Activated CD4-positive, alpha-beta T cell treated with anti-CD3 and anti-CD28 coated beads, Interleukin-2, amount 10 ng/mL, durations not matched to agents 7 days and 5 days (primary cell): ENCODE measurements at places on chromosomes 5 and 9.
A peak's percentile ranks its signal among the peaks of the same experiment; 100 is the strongest.

DNA sequence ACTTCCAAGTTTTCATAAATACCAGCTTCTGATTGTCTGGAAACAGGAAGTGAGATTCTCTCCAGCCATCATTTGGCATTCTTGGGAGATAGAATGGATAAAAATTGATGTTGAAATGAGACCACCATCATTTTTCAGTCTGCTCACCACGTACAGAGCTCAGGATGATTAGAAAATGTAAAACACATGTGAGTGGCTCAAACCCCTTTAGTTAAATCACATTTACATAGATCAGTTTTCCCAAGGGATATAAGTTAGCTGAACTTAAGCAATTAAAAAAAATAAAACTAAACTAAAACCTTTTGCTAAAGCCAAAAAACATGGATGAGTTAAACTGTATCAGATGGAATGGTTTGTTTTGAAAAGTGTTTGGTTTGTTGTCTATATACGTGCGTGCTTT, 37.1 kb upstream of the GDNF start:
- no peak for DNase-seq

GRCh38 chr5:149434162-149435014, 55.3 kb upstream of the IL17B start:
- peak; percentile 61 for DNase-seq

GRCh38 chr5:143142596-143143435, 260.7 kb downstream of the NR3C1 start:
- no peak for DNase-seq

DNA sequence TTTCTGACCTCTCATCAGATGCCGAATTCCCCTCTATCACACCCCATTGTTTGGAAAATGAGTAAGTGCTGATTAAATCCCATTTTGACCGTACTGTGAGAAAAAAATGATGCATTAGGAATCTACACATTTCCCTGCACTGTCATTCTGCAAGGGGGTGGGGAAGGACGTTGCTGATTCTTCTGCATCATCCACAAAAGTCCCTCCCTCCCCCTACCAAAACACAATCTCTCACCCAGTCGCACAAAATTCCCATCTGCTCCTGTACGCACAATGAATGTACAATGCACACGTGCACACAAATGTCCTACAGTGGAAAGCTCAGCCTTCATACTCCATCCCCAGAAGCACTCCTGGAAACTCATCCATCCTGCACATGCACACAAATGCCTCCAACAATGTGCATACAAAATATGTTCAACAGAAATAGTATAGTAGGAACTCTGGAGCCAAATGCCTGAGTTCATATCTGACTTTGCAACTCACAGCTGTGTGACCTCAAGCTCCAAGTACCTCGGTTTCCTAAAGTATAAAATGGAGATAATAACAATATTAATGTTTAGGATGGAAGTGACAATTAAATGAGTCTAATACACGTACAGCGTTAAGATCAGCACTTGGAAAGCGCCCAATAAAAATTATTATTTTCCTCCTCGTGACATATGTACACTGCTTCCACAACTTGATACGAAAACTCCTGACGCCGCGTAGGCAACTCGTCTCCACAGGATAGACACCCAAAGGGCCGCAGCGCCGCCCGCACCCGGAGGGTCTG, 809 bp downstream of the TNIP1 start:
- no peak for DNase-seq

DNA sequence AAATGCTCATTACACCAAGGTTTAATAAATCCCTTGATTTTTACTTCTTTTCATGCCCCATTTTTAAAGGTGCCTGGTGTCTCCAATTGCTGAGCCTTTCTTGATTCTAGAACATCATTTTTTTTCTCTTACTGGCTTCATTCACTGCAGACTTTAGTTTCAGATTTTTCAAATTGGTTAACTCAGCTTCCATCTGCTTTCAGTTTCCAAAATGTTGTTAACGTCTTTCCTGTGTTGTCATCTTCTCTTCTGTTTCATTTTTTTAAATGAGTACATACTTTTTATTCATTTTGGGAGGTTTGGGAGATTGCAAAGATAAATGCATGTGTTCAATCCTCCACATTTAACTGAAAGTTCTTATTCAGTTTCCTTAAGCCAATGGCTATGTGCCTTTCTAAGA, 126.4 kb upstream of the CCNG1 start:
- DNase-seq, result no peak

GRCh38 chr5:56950626-56951125, 1.2 kb downstream of the MIER3 start:
- peak; percentile 55 for DNase-seq

- no peak for DNase-seq
These were observed 70.9 kb downstream of the PKD2L2 start for GRCh38 chr5:137960141-137960540.

DNA sequence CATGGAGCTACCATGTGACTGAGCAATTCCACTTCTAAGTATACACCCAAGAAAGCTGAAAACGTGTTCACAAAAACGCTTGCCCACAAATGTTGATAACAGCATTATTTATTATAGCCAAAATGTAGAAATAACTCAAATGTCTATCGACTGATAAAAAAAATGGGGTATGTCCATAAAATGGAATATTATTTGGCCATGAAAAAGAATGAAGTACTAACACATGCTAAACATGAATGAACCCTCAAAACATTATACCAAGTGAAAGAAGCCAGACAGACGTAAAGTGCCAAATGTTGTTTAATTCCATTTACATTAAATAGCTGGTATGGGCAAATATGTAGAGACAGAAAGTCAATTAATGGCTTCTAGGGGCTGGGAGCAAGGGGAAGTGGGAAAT, 184.9 kb upstream of the IRX2 start:
- no peak for DNase-seq

GRCh38 chr9:5587024-5587423, 41.9 kb upstream of the RIC1 start:
- DNase-seq, result peak; percentile 17

DNA sequence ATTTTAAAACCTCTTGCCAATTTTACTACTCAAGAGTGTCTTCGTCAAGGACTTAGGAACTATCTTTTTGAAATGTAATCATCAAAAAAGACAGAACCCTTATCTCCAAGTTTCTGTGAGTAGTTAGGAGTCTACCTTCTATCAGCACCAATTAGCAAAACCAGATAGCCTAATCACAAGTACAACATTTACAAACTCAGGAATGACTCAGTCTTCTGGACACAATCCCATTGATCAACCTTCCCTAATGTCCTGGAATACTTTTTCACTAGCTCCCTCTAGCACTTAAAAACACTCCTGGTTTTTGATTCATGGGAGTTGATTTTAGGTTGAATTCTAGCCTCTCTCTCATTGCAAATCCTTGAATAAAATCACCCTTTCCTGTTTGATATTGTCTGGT, 680.7 kb downstream of the PRR16 start:
- DNase-seq, result no peak

DNA sequence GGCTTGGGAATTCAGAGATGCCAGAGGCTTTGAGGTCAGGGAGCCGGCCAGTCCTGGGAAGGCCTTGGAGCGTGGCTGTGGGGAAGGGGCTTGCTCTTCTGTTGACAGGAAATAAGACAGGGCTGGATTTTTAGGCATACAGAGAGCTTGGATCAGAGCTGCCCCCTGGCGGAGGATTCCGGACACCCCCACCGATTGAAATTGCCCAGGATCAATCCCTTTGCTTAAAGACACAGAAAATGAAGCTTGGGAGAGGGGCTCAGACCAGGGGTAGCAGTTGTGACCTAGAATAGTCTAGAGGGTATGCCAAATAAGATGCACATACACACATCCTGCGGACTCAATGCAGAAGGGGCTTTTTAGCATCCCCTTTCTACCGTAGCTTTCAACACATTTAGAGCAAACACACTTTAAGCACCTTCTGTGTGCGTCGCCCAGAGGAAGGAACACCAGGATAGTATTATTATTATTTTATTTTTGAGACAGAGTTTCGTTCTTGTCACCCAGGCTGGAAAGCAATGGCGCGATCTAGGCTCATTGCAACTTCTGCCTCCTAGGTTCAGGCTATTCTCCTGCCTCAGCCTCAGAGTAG, 1.7 kb upstream of the NTMT1 start:
- DNase-seq, result peak; percentile 76

DNA sequence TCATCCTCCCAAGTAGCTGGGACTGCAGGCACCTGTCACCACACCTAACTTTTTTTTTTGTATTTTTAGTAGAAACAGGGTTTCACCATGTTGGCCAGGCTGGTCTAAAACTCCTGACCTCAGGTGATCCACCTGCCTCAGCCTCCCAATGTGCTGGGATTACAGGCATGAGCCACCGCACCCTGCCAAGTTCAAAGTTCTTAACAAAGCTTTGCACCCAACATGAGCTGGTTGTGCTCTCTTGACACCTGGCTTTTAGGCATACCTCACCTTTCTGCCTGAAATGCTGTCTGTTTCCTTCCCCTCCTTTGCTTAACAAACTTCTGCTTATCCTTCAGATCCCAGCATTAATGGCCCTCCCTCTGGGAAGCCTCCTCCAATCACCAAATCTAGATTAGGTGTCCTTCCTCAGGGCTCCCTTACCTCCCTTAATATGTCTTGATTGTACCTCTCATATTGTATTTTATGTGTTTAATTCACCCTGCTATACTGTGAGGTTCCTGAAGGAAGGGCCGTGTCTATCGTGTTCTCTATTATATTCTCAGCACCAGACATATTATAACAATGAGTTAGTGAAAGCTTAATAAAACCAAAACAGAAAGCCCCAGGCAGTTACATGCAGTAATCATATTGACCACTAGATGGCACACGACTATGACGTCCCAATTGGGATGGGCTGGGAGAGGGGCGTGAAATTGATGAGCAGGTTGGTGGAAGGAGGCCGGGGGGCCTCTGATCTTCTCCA, 62.9 kb upstream of the PPARGC1B start:
- peak; percentile 47 for DNase-seq

DNA sequence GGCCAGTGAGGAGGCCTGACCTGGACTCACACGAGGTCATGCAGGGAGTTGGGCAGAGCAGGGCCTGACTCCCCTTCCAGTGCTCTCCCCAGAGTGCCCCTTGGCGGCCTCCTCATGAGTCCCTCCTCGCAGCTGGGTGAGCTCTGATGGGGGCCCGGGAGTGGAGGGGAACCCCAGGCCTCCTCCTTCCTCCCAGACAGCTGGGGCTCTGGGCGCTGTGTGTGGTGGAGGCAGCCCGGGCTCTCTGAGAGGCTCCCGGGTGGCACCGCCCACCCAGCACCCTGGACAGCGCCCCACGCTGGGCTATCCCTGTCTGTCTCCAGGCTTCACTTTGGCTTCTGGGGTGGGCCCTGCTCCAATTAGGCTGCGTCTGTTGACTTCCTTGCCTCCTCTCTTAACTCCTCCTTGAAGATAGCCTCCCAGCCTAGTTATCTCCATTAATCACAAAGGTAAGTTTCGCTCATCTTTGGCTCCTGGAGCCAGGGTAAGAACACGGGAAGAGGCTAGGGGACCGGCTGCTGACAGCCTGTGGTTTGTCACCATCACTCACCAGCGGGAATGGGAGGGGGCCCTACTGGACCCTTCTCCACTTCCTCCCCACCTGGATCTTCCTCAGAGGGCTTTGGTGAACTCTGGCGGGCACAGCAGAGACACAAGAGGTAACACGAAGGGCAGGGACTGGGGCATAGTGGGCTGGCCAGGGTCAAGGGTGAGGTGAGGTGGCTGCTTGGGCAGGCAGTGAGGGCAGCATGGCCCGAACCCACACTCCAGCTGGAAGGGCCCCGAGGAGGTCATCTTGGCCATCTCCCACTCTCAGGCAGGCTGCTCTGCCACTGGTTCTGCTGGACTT, 13.1 kb downstream of the PSD2 start:
- DNase-seq, result peak; percentile 55

DNA sequence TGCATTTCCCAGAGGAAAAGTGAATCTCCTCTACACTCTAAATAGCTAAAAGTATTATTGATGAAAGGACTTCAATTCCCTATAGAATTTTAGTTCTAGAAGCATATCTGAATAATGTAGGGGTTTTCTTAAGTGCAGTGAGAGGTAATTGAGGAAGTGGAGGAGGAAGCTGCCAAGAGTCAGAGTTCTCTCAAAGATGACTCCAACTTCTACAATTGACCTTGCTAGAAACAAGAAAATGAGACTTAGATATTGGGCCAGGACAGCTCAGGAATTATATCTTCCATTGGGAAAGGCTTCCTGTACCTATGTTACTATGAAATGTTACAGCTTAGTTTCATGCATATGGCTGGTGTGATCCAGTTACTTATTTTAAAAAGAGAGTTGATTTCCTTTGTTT, 10.4 kb upstream of the F2R start:
- no peak for DNase-seq

- DNase-seq, result no peak
These were observed 10.7 kb downstream of the CARNMT1 start for GRCh38 chr9:75017378-75017777.

GRCh38 chr9:22921742-22922141, 475.1 kb downstream of the DMRTA1 start:
- DNase-seq, result no peak

GRCh38 chr5:154467655-154468354, 10.2 kb downstream of the HAND1 start:
- DNase-seq, result peak; percentile 74

- DNase-seq, result no peak
These were observed 282.6 kb upstream of the PTGER4 start for GRCh38 chr5:40397091-40397490.

DNA sequence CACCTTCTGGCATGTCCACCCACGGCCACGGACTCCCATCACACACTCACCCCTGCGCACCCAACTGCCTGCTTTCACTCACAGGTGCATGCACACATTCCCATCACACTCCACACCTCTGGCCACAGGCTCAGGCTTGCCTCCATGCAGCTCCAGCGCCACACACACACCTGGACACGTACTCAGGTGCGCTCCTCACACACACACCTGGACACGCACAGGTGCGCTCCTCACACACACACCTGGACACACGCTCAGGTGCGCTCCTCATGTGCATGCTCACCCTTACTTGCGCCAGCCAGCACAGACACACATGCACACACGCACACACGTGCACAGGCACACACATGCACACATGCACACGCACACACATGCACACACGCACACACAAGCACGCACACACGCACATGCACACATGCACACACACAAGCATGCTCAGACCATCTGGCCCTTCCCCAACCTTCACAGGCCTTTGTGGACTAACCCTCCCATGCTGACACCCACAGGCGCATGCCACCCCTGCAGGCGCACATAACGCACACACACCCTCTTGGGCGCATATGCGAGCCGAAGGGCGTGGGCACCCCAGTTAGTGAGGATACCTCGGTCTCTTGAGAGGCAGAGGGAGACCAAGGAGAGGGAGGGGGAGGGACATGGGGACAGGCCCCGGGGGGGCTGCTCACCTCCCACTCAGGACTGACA, 8.3 kb downstream of the GRIN1 start:
- no peak for DNase-seq
